Ascending aorta (tissue), 2 donors: ENCODE measurements at places on chromosomes 1 and 21. TPM values are rescaled to one million over a fixed set of nuclear protein-coding genes. Genes with fewer than 3 reads are reported as not detected.

Gene BEND5
- total RNA-seq, result 3.4 TPM

DNA sequence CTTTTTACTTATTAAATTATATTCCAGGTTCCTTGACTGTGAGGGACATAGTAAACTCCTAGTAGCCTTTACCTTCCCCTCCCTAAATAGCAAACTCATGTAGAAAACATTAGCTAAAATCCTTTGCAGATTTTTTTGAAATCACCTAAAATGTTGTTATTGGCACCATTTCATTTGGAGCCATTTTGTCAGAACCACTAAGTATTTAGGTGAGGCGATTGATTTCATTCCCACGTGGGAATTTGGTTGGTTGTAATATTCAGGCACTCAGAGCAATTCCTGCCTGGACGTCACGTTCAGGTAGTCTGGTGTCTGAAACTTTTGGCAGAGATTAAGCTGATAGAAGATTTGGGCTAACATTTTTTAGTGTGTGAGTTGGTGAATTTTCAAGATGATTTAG, 84.3 kb downstream of the CAMTA1 start:
- H3K4me1 ChIP-seq, result peaks cover 11% of the 10 kb centered on the region
- H3K4me3 ChIP-seq, result no peak overlapping the region
- DNase-seq, result no peak
- peak overlapping the region; percentile 21 for H3K27ac ChIP-seq

DNA sequence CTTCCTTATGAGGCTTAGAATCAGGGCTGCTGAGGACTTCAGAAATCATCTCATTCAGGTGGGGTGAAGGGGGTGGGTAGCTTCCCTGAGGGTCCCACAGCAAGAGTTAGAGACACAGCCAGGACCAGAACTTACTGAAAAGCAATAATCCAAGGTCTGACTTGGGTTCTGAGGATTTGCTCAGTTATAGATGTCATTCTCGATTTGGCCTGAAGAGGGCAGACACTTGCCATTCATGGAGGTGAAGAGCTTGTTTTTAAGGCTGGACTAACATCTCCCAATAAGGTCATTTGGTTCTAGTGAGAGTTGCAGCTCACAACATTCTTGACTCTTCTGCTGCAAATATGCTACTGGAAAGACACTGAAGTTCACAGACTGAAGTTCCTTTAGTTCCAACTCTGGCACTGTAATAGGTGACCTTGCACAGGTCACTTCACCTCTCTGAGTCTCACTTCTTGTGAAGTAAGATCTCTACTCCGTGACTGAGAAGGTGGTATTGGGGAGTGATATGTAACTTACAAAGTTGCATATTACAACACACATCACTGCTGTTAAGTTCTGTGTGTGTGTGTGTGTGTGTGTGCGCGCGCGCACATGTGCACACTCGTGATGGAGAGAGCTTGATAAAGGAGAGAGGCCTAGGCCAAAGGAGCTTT, 69.8 kb upstream of the DIRAS3 start:
- no peaks in the 10 kb centered on the region for H3K36me3 ChIP-seq
- H3K4me1 ChIP-seq, result no peaks in the 10 kb centered on the region
- H3K4me3 ChIP-seq, result no peak overlapping the region
- H3K27me3 ChIP-seq, result no peaks in the 10 kb centered on the region
- H3K27ac ChIP-seq, result peak overlapping the region; percentile 50

Gene FCRL4
- not detected for total RNA-seq

Gene NFIA
- total RNA-seq, result 52.0 TPM

Gene PRAMEF1
- not detected for total RNA-seq

DNA sequence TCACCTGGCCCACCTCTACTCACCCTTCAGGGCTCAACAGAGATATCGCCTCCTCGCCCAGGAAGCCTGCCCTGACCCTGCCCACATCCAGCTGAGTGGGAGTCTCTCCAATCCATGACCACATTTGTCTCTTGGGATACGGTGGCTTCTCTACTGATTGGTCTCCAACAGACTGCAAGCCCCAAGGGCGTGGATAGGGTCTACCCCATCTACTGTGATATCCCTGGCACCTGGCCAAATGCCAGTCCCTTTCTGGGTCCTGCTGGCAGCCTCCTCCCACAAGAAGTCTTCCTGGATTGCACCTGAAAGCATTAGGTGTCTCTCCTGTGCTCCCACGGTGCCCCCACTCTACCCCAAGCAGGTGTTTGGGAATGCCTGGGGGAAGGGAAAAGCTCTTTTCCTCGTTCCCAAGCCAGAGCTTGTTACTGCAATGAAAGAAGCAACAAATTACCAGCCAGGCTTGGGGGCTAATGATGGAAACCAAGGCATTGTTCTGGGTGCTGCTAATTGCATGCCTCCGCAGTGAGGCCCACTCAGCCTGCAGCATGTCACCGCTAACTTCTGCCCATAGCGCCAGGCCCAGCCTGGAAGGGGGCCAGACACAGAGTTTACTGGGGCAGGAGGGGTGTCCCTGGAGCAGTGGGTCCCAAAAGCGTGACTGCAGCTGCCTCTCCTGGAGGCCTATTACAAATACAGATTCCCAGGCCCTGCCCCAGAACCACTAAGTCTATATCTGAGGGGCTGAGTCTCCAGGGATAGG, 90.7 kb upstream of the IFFO2 start:
- H3K36me3 ChIP-seq, result no peaks in the 10 kb centered on the region
- no peak for DNase-seq
- H3K4me3 ChIP-seq, result no peak overlapping the region
- no peaks in the 10 kb centered on the region for H3K27me3 ChIP-seq
- H3K4me1 ChIP-seq, result no peaks in the 10 kb centered on the region
- H3K27ac ChIP-seq, result no peak overlapping the region

Gene SLC5A9
- total RNA-seq, result 13.3 TPM

DNA sequence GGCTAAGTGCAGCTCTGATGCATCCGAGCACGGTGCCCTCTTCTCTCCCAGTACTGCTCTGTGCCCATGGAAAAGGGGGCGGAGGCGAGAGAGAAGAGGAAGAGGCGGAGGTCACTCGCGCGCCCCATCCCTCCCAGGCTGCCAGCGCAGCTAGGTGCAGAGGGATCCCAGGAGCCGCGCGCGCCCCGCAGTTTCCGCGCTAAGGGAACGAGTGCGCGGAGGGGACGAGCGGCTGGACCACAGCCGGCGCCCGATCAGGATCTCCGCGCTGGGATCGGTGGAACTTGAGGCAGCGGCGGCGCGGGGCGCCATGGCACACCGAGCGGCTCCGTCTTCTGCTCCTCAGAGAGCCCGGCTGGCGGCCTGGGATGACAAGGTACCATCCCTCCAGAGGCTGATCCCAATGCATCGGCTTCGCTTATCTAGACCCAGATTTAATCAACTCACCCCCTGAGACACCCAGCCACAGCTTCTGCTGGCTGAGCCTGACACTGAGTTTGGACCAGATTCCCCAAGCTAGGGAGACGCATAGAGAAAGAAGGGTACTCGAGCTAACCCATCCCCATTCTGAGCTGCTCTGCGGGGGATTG, at the start of gene PTGFR:
TSS of gene PTGFR (plus strand) at position 114 of the 590 bp plus-strand sequence. CDS start 1,770 bp downstream, outside the sequence.
- no peak for DNase-seq
- H3K4me3 ChIP-seq, result peak within 1 kb of the TSS; percentile 62
- H3K27ac ChIP-seq, result peak within 1 kb of the TSS; percentile 21
- H3K4me1 ChIP-seq, result no peaks in the 10 kb centered on the region
- H3K36me3 ChIP-seq, result no peaks in the 10 kb centered on the region
- H3K27me3 ChIP-seq, result no peaks in the 10 kb centered on the region

- H3K27me3 ChIP-seq, result no peaks in the 10 kb centered on the region
- H3K27ac ChIP-seq, result no peak overlapping the region
- no peaks in the 10 kb centered on the region for H3K36me3 ChIP-seq
- no peak for DNase-seq
- H3K4me1 ChIP-seq, result peaks cover 4% of the 10 kb centered on the region
Observed at GRCh38 chr1:7385471-7386225, 385.4 kb upstream of the VAMP3 start.

GRCh38 chr1:42096554-42096953, 56.7 kb upstream of the GUCA2B start:
- DNase-seq, result no peak
- no peaks in the 10 kb centered on the region for H3K4me1 ChIP-seq
- H3K4me3 ChIP-seq, result no peak overlapping the region

Gene IGFN1
- total RNA-seq, result not detected

Gene SYCP1
- total RNA-seq, result not detected

DNA sequence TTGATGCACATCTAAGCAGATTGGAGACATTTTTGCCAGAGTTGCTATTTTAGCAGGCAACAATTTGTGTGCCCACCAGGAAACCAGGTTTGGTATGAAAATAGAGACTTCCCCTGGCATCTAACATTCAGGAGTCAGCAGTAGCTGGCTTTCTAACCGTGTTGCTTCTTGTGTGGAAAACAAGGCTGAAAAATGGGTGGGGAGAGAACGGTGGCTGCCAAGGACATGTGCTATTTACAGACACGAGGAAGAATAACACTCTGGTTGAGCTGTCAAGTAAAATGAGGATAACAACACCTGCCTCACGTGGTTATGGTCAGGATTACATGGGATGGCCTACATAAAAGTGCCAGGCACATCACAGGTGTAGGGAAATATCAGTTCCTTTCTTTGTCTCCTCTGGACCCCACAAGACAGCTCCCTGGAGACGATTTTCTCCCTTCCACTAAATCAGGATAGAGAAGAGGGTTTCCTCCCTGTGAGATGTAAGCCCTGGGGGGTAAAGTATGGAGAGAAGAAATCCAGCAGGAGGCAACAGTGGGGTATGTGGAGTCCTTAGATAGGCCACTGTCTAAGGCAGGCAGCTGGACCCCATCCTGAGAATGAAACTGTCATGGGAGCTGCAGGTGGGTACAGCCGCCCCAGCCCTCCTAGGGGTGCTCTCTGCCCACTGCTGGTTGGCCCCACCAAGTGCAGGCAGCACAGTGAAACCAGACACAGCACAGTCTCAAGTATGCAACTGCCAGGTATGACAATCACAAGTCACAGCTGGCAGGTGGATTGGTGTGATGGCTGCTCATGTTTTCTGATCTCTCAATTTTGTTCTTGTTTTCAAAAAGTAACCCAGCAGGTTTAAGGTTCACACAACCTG, 80.3 kb downstream of the TENT5C start:
- no peak overlapping the region for H3K4me3 ChIP-seq
- H3K36me3 ChIP-seq, result no peaks in the 10 kb centered on the region
- H3K27me3 ChIP-seq, result no peaks in the 10 kb centered on the region
- peaks cover 24% of the 10 kb centered on the region for H3K4me1 ChIP-seq

Gene FABP3
- total RNA-seq, result 24.2 TPM

DNA sequence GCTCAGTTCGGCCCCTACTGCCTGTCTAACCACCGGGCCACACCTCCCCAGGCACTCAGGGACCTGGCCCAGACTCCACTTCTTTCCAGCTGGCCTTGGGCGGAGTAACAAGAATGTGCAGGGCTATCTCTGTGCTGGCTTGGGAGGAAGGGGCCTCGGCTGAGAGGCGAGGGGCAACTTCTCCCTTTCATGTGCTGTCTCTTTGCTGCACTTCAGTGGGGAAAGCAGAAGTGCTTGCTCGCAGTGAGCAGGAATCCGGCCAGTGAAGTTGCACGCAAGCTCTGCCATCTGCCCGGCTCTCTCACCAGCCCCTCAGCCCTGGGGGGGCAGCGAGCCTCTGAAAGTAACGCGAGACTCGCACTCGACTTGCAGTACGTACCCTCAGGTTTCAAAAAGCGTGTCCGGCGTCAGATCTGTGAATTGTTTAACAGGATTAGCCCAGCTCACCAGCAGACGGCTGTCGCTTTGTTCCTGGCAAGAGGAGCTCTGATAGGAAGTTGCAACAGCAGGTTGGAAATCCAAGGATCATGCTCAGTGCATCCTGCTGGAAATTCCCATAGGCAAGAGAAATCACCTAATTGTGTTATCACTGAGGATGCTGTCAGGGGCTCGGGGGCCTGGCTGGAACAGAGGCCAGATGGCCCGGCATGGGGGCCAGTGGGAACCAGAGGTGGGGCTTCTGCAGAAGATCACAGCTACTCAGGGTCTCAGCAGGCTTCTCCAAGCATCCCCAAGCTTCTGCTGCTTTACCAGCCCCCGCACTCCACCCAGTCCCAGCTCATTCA, 221.1 kb downstream of the NPHP4 start:
- H3K27me3 ChIP-seq, result no peaks in the 10 kb centered on the region
- no peak overlapping the region for H3K27ac ChIP-seq
- H3K36me3 ChIP-seq, result no peaks in the 10 kb centered on the region
- H3K4me1 ChIP-seq, result no peaks in the 10 kb centered on the region
- DNase-seq, result no peak
- H3K4me3 ChIP-seq, result no peak overlapping the region

DNA sequence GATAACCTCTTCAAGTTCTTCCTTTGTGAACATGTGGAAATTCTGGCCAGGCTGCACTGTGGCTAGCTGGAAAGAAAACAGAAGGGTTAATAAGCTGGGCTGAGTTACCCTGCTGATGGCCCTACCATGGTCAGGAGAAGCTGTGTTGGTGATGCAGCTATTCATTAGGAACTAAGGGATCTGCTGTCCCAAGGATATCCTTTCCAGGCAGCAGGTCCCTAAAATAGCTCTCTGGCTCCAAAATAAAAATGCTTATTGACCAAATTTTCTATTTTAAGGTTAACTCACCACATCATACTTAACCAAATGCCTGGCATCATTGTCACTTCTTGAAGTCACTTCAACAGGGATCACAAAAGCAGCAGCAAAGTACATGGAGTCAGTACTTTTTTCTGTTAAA, 4.3 kb upstream of the SORT1 start:
- no peak for DNase-seq
- peaks cover 5% of the 10 kb centered on the region for H3K36me3 ChIP-seq
- H3K4me3 ChIP-seq, result no peak overlapping the region
- H3K27ac ChIP-seq, result peak overlapping the region; percentile 51

- no peaks in the 10 kb centered on the region for H3K27me3 ChIP-seq
- no peaks in the 10 kb centered on the region for H3K36me3 ChIP-seq
- no peak overlapping the region for H3K4me3 ChIP-seq
- H3K4me1 ChIP-seq, result peaks cover 12% of the 10 kb centered on the region
Observed at GRCh38 chr1:30886710-30887428, 21.7 kb downstream of the SDC3 start.

DNA sequence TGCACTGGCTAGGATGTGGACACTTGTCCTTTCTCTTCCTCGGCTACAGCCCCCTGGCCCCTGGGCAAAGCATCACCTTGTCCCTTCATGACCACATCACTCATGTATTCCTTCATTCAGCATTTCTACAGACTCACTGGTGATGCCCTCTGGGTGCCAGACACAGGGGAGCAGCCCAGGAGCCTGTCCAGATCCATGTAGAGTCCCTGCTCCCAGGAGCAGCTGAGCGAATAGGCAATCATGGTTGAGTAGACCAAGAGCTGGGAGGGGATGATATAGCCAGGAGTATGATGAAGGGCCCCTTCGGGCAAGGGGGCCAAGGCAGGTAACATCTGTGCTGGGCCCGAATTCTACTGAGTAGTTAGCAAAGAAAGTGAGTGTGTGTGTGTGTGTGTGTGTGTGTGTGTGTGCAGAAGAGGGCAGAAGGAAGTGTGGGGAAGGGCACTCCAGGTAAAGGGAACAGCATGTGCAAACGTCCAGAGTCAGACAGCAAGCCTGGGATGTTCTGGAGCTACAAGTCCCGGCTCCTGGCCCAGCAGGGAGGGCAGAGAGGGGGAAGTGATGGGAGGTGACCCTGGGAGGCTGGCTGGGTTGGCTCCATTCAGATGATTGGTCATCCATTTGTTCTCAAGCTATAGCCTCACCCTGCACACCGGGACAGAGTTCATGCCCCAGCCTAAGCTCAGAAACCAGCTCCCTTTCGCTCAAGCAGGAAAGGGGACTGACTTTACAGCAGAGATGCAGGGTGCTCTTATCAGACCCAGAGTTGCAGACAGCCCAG, 21.0 kb upstream of the PIK3CD start:
- no peaks in the 10 kb centered on the region for H3K27me3 ChIP-seq
- H3K27ac ChIP-seq, result no peak overlapping the region
- H3K4me1 ChIP-seq, result no peaks in the 10 kb centered on the region
- H3K36me3 ChIP-seq, result no peaks in the 10 kb centered on the region
- DNase-seq, result no peak

GRCh38 chr1:166390366-166391033, 223.7 kb upstream of the FAM78B start:
- no peak for DNase-seq
- no peak overlapping the region for H3K27ac ChIP-seq
- H3K36me3 ChIP-seq, result no peaks in the 10 kb centered on the region
